Head of caudate nucleus (tissue), 42 donors: ENCODE measurements at places on chromosomes 1 and 21.

- no peak for DNase-seq
These were observed 101.2 kb downstream of the FMN2 start for GRCh38 chr1:240192851-240193250.

DNA sequence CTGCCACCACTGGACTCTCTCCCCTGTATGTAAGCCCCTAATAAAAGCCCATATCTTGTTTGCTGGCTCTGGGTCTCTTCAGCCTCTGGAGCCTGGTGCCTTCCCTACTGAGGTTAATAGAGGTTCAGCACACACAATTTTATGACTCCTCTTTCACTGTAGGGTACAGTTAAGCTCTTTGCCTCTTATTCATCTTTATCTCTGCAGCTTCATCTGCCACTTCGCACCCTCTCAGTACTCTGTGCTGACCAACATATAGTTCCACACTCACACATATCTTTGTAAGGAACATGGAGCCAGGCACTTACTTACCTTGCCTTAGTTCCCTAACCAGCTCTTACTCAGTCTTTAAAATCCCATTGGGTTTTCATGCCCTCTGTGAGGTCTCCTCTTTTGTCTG lies 4.5 kb downstream of the BTBD8 start:
- no peak for DNase-seq

- DNase-seq, result no peak
These were observed 53.1 kb upstream of the PTCH2 start for GRCh38 chr1:44895919-44896734.

DNA sequence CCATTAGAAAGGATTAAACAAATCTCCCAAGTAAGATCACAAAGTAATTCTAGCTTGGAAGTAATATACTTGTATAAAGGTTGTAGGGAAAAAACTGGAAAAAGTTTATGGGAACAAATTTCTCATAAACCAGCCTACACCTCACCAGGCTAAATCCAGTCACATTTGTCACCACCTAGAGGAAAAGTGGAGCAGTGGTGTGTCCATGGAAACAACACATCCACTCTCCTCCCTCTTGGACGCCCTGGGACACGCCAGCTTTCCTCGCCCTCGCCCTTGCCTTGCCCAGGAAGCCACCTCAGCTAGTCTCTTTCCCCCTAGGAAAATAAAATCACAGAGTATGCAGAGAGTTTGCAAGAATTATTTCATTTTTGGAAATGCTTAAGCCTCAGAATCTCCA lies 2.2 kb downstream of the PALMD start:
- no peak for DNase-seq

DNA sequence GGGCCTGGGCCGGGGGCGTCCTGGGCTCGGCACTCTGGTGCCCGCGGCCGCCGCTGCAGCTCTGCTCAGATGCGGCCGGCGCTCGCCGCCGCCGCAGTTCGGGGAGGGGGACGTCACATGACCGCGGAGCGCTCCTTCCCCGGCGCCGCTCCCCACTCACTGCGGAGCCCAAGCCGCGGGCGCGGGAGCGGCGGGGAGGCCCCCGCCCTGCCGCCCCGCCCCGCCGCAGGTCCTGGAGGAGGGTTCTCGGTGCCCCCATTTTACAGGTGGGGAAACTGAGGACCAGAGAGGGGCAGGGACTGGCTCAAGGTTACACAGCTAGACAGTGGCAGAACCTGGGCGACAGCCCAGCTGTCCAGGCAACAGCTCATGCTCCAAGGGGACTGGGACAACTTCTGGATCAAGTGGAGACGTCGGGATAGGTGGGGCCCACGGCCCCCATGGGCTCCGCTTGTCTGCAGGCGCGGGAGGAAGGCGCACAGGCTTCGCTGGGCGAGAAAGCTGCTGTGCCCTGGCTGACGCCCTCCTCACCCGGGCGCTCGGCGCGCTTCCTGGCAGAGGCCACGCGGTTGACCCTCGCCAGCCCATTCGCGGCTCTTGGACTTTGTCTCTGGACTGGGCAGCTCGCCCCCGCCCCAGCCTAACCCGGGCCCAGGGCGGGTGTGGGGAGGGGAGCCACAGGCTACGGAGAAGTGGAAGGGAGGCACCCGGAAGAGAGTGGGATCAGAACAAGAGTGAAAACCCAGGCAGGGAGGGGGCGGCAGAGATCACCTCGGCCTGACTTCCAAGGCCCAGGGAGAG lies at the start of gene RAP1GAP:
Gene RAP1GAP, minus strand, starts transcription at position 100 of the 801 bp plus-strand sequence. CDS start 49,325 bp downstream, outside the sequence.
- DNase-seq, result peak; percentile 85

DNA sequence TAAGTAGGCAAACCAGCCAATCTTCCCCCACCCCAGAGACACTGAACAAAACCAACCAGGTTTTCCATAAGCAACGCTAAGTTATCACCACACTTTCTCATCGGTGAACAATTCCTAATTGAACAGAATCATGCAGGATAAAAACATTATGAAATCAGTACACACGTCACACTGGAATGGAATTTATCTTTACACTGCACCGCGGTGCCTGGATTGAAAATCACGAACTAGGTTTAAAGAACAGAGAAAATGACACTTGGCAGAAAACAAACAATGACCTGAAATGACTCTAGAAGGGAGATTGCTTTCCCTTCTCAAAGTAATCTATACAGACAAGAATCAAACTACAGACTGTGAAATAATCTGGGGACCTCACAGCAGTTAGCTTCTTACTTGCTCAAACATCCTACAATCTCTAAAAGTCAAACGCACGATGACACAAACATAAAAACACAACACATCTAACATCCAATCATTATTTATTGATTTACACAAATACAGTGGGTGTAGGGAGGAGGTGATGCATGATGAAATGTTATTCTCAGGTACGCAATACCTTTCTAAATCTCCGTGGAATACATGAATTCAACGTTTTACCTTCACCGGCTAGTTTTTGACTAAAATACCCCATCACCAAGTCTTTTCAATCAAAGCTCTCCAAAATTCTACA lies 1.9 kb downstream of the EIF4G3 start:
- no peak for DNase-seq

DNA sequence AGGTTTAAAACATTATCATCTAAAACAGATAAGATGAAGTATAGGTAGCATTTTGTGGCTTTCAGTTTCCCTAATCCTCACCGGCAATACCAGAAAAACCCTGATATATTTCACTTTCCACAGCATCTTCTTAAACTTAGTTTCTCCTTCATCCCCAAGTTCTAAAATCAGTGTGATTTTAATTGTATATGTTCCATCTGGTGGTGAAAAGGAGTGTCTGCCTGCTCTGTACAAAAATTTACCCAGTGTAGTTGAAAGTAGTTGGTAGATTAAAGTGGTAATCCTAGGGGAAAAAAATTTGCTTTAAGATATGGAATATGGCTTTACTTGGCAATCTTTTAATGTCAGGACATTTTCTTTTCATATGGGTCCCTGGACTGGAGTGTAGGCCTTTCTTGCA lies 74.3 kb downstream of the CEP350 start:
- no peak for DNase-seq

GRCh38 chr1:172273647-172274396 lies 146.7 kb upstream of the C1orf105 start:
- no peak for DNase-seq

GRCh38 chr1:96845464-96845863 lies 123.9 kb downstream of the PTBP2 start:
- peak; percentile 17 for DNase-seq

DNA sequence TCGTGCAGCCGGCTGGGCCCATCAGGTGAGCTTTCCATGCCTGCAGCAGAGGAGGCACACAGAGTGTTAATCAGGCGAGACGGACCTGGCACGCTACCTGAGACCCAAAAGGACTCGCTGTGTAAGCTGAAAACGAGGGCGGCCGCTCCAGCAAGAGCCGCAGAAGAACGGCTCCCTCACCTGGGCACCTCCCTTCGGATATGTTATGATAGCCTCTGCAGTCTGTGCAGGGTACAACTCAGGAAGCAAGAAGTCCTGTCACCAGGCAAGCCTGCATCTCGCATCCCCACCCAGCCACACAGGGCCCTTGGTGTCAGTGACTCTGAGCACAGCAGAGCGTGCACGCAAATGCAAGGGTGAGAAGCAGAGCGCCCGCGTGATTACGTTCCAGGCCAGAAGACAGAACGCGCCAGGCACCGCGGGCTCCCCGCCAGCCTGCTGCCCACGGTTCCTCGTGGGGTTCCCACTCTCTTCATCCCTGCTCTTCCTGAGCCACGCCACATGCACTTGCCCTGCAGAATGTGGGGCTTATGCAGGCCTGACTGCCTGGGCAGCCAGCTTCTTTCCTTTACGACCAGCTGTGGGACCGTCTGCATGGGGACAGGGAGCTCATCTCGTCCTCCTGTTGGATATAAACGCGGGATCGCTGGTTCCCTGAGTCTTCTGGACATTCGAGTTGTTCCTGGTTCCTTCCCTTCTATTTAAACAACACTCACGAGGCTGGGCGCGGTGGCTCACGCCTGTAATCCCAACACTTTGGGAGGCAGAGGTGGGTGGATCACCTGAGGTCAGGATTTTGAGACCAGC lies 20.2 kb upstream of the LRRC47 start:
- no peak for DNase-seq

DNA sequence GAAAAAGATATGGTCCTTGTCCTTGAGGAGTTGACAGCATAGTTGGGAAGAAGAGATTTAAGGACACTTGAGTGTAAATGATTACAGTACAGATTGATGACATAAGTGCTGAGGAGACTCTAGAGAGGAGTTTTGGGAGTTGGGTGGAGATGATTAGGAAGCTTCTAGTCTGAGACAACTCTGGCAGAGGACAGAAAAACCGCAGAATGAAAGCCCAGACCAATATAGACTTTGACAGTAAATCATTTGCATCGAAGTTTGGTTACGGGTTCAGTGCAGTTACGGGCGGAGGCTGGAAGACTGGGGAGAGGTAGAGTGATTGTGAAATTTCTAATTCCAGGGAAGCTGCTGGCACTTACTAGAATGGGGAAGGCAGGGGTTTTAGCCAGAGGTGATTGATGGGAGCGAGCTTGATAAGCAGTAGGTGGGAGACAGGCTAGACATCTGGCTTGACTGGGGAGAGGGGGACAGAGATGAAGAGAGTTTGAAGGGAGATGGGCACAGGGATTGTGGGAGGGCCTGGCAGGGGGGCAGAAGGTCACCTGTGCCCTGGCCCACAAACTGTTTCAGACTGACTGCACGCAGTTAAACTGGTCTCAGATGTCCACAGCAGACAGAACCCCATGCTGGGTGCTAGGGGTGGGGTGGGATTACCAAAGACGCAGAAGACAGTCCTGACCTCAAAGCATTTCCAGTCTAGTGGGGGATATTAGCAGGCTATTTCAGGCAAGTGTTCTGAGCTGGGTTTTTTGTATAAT lies 20.1 kb downstream of the SH2D2A start:
- no peak for DNase-seq

GRCh38 chr1:37028981-37029617 lies 5.2 kb downstream of the GRIK3 start:
- DNase-seq, result no peak

GRCh38 chr1:209838537-209838936 lies 10.8 kb downstream of the UTP25 start:
- DNase-seq, result no peak

GRCh38 chr1:219900201-219900600 lies 28.2 kb downstream of the SLC30A10 start:
- no peak for DNase-seq

DNA sequence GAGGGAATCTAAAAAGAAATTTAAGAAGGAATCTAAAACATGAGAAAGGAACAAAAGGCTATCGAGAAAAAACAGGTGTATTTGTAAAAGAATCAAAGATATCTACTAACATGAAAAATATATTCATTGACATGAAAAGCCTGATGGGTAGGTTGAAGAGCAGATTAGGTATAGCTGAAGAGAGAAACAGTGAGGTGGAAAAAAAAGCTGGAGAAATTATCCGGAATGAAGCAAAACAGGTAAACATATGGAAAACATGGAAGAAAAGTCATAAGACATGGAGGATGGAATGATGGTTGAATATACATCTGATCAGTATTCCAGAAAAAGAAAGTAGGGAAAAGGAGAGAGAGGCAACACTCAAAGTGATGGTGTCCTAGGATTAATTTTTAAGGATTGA lies 9.6 kb downstream of the EVA1C start:
- no peak for DNase-seq

GRCh38 chr1:230149751-230150584 lies 82.9 kb downstream of the GALNT2 start:
- no peak for DNase-seq

GRCh38 chr1:208201229-208201628 lies 43.0 kb downstream of the PLXNA2 start:
- DNase-seq, result no peak

- DNase-seq, result no peak
These were observed 245.4 kb downstream of the KCNJ6 start for GRCh38 chr21:37670883-37671282.

DNA sequence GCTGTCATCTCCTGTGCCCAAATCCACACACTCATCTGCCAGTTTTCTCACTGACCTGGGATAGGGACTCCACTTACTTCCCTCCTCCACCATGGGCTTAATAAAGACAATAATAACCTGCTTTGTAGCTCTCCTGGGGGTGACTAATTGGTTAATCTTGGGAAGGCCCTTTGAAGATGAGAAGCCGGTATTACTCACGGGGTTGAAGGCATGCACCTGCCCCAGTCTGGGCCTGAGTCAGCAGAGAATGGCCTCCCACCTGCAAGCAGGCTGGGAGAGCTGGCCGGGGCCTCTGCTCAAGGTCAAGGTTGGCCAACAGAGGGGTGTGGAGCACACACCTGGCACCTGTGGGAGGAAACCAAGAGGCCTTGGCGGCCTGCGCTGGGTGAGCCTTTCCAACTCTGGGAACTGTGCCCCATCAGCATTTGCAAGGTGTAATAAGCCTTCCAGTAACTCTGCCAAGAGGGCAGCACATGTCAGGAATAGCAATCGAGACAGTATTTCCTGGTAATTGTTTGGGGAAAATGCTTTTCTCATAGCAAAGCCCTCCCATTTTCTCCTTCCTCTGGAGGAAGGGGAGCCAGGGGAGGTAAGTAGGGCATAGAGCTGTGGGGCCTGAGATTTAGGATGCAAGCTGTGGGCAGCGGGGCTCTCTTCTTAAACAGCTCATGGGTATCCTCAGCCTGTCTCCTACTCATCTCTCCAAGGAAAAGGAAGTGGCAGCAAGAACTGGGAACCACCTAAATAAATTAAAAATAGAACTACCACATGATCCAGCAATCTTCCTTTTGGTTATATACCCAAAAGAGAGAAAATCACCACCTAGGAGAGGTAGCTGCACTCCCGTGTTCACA lies 49.0 kb downstream of the TOMM20 start:
- DNase-seq, result no peak

- DNase-seq, result no peak
These were observed 1.1 kb upstream of the PRRX1 start for GRCh38 chr1:170662561-170663403.

DNA sequence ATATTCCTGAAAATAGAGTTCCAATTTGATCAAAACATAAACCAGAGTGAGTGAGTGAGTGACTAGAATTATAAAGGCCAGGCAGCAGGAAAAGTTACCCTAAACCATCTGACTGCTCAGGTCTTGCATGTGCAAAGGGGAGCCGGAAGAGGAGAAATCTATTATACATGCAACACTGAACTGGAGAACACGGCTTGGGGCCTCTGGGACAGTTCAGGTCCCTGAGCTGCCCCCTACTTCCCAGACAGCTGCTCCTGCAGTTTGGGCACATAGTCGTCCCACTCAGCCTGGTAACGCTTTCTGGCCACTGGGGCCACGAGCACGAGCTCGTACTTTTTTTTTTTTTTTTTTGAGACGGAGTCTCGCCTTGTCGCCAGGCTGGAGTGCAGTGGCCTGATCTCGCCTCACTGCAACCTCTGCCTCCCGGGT lies 40.1 kb downstream of the PTPRC start:
- no peak for DNase-seq
